H1 (cell line): ENCODE measurements at places on chromosomes 6 and 20.

DNA sequence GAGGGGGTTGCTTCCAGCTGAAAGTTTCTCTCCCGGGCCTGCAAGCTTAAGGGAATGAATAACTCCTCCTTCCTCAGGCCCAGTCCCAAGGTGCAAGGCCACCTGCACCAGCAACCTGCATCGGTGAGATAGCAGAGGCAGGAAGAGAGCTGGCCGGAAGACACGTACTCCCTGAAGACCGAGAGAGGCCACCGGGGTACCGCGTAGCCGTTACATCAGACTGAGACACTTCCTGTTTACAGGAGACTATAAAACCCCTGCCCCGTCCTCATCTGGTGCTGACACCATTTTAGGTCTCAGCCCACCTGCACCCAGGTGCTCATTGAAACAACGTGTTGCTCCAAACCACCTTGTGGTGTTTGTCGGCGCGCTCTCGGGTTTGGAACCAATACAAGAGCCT lies 60.5 kb upstream of the PRND start:
- no peak for DNase-seq

DNA sequence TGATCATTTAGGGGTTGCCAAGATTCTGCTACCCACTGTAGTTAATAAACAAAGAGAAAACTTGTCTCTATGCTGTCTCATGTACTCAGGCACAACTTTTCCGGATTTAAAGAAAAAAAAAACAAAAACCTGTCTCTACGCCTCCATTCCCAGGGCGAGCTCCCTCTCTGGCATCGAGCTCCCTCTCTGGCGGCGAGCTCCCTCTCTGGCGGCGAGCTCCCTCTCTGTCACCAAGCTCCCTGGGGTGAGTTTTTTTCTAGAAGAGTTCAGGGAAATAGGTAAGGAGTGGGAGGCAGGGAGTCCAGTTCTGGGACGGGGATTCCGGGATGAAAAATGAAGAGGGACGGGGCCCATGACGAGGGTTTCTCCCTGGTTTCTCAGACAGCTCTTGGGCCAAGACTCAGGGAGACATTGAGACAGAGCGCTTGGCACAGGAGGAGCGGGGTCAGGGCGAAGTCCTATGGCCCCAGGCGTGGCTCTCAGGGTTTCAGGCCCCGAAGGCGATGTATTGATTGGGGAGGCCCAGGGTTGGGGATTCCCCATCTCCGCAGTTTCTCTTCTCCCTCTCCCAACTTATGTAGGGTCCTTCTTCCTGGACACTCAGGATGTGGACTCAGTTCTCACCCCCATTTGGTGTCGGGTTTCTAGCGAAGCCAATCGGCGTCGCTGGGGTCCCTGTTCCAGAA lies 16.5 kb upstream of the HLA-A start:
- peak; percentile 48 for DNase-seq

DNA sequence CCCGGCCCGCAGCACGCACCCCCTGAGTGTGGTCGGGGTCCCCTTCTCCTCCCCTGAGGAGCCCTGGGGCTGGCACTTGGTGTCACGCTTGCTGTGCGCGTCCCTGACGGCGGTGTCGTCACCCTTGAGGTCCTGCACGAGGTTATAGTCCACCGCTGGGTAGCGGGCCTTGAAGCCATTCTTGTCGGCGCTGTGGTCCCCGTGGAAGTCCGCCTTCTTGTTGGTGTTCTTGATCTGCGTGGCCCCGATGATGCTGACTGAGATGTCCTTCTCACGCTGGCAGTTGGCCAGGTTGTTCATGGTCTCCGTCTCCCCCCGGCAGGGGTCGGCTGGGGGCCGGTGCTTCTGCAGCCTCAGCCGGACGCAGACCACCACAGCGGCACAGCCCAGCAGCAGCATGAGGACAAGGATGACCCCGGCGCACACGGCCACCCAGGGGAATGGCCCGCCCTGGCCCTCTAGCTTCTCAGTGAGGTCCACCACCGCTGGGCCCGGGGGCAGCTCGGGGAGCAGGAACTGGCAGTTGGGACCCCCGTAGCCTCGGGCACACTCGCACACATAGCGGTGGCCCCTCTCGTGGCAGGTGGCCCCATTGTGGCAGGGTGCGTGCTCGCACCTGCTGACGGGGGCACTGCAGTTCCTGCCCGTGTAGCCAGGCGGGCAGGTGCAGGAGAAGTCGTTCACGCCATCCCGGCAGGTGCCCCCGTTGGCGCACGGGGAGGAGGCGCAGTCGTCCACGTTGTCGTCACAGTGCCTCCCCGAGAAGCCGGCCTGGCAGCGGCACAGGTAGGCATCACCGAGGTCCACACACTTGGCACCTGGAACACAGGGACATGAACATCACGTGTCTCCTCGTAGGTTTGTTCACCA lies 7.4 kb downstream of the DLL1 start:
- no peak for DNase-seq

DNA sequence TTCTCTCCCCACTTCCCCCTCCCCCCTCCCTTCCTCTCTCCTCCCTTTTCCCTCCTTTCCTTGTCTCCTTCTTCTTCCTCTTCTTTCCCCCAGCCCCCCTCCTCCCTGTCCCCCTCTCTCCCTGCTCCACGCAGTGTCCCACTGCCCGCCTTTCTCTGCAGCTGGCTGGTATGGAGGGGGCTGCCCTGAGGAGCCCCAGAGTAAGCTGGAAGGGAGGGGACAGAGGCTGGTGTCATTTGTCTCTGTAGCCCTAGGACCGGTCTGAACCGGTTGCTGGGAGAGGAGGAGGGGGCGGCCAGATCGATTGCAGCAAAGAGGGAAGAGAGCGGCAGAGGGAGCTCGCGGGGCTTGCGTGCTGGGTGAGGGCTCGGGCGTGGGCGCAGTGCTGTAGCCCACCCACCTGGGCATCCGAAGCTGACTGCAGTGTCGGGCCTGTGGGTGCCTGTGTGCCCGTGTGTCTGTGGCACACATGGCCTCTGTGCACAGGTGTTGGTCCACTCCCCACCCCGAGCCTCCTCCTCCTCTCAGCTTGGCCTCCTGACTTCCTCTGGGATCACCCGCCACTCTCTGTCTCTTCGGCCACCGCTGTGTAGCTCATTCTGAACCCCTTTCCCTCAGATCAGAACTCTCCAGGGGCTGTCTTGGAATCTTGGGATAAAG lies 50.6 kb downstream of the SRC start:
- DNase-seq: peak; percentile 64

DNA sequence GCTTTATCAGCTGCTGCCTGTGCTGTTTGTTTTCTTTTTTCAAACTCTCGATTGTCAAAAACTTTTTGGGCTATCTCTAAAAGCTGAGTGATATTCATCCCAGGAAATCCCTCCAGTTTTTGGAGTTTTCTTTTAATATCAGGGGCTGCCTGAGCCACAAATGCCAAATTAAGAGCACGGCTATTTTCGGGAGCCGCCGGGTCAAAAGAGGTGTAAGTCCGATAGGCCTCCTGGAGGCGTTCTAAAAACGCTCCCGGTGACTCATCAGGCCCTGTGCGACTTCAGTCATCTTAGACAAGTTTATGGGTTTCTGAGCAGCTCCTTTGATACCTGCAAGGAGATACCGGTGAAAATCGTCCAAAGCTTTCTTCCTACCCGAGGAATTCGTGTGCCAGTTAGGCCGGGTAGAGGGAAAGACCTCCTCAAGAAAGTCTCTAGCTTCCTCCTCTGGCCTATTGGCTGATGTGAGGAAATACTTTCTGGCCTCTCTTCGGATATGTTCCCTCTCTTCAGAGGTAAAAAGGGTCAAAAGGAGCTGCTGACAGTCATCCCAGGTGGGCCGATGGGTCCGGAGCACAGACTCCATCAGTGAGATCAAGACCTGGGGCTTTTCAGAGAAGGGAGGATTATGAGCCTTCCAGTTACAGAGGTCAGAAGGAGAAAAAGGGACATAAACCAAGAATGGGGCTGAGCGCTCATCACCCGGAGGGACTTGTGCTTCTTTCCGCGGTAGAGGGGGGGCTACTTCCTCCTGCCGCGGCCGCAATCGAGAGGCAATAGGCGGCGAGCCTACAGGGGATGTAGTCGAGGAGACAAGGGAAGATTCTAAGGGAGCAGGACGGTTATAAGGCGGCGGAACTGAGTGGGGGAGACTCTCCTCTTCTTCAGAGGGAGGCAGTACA lies 151.1 kb downstream of the TRIM27 start:
- no peak for DNase-seq

GRCh38 chr20:517221-517620 lies 26.4 kb downstream of the CSNK2A1 start:
- no peak for DNase-seq

DNA sequence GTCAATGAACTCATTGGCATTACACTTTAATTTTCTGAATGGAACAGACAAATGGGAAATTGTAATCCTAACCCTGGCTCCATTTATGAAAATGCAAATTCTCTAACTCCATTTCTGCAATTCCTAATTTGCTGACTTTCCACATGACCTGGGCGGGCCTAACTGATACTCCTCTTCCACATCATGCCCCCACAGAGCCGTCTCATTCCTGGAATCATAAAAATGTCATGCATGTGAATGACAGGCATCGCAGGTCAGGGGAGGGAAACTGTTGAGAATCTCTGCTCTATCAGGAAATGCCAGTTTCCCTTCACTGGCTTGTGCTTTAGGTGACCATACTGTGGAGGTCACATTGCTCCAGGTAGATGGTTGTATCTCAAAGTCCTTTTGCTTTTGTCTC lies 165.1 kb downstream of the ZNF217 start:
- DNase-seq: no peak

- DNase-seq: no peak
Measured at GRCh38 chr6:143684486-143684885, 6.7 kb downstream of the PHACTR2 start.

DNA sequence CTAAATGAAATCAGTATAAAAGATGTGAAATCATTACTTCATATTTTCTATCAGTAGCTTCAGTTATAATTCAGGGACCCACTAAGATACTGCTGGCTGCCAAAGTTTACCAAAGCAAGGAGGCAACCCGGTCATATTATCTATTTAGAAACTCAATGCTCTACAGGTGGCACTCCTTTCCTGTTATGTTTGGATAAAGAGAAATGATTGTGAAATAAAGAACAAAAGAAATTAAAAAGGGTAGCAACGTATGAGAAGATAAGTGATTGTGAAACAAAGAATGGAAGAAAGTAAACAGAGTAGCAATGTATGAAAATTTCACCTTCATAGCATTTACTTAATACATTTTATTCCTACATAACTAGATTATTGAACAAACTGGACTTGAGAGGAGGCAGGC lies 45.2 kb downstream of the RSPH3 start:
- no peak for DNase-seq

DNA sequence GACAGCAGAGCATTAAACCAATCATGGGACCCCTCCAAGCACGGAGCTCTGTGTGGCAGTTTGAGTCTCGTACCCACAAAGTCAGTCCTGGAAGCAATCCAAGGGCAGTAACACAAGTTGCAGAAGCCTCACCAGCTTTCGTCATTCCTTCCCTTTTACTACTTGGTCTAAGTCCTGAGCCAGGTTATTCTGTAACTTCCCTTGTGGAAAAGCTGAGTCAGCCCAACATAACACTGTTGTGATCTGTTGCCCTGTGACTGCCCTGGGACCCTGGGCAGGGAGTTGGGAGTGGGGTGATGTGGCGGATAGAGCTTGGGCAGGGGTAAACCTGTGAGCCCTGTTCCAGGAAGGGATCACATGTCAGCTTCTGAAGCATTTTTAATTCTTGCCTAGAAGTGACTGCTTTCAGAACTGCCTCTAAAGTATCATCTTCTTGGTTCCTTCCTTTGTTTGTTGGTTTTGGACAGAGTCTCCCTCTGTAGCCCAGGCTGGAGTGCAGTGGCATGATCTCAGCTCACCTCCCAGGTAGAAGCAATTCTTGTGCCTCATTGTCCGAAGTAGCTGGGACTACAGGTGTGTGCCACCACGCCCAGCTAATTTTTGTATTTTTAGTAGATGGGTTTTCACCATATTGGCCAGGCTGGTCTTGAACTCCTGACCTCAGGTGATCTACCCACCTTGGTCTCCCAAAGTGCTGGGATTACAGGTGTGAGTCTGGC lies 183.7 kb upstream of the JAG1 start:
- DNase-seq: no peak

GRCh38 chr20:3820901-3821727 lies 767 bp downstream of the AP5S1 start:
- DNase-seq: no peak

- DNase-seq: no peak
Measured at GRCh38 chr20:39810309-39810708, 848.2 kb downstream of the DHX35 start.

DNA sequence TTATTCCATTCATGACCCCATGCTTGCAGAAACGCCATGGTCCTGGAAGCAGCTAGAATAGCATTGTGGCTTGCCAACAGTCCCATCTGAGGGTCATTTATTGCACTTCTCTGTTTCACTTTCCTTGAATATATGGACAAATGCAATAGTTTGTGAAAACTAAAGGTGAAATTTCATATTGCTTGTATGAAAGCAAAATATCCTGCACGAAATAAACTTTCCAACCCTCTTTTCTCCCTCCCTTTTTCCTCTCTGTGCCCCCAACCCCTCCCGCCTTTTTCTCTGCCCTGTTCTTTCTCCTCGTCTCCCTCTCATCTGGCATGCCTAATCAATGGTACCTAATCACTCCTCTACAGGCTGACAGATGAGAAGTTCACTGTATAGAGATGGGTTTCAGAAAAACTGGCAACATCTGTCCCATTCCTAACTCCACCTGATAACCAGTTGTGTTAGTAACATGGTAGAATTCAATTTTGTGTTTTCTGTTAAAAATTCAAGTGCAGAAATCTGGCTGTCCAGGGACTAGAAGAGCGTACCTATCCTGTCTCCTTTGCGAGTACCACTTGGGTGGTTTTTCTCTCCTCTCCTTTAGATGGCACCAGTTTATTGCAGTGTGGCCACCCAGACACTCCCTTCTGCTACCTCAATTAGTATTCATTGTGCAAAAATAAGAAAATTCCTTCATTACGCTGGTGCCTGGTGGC lies 198.6 kb downstream of the FOXA2 start:
- no peak for DNase-seq

GRCh38 chr6:11475016-11475415 lies 62.5 kb upstream of the TMEM170B start:
- DNase-seq: no peak

DNA sequence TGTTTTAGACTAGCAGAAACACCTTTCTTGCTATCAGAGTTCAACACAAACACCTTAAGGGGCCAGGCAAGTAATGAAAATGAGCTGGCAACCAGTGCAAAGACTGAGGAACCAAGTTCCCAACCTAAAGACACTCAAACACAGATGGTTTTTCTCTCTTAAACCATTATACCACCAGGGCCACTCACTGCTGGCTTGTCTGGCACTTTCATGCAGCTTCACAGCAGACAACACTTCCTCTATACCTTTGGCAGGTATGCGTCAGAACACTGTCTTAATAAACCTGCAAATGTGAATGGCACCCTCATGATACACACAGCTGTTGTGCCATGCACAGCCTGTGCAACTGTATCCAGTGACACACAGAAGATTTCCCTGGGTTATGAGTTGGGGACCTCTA lies 41.6 kb downstream of the NFATC2 start:
- no peak for DNase-seq

DNA sequence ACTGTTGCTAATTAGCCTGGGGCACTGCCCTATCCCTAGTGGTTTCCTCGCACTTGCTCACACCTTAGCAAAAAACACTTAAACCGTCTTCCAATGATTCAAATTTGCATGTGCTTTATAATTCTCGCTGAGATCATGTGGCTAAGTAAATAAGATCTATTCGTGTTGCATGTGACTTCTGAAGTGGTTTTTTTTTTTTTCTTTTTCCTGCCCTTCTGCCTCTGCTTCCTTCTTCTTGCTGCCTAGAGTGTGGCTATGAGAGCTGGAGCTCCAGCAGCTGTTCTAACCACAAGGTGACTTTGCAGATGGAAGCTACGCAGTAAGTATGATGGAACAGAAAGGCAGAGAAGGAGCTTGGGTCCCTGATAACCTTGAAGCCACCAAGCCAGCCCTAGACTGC lies 36.5 kb downstream of the SULF2 start:
- no peak for DNase-seq
